ENCODE measurements at places on chromosomes 3 and 15. TPM values are rescaled to one million over a fixed set of nuclear protein-coding genes. Genes with fewer than 3 reads are reported as not detected.

TMC3 gene
- not detected for total RNA-seq

ITIH3 gene
- total RNA-seq: 0.98 TPM

SSUH2 gene
- 0.76 TPM for total RNA-seq

GOLGA8S gene
- under 0.01 TPM for total RNA-seq

SLC33A1 gene
- 26.3 TPM for total RNA-seq

BCL6 gene
- 1.3 TPM for total RNA-seq

CCR2 gene
- not detected for total RNA-seq

TMEM212 gene
- total RNA-seq: not detected

FBLN2 gene
- total RNA-seq: 7.7 TPM

CCDC12 gene
- total RNA-seq: 29.8 TPM

PAK6 gene
- total RNA-seq: not detected

CCDC54 gene
- total RNA-seq: not detected

Data from dermis lymphatic vessel endothelial cell (primary cell).